ENCODE measurements at places on chromosomes 1 and 21.
A peak's percentile ranks its signal among the peaks of the same experiment; 100 is the strongest.

- no peak for DNase-seq
Measured at GRCh38 chr1:200794506-200795065, 55.9 kb downstream of the CAMSAP2 start.

DNA sequence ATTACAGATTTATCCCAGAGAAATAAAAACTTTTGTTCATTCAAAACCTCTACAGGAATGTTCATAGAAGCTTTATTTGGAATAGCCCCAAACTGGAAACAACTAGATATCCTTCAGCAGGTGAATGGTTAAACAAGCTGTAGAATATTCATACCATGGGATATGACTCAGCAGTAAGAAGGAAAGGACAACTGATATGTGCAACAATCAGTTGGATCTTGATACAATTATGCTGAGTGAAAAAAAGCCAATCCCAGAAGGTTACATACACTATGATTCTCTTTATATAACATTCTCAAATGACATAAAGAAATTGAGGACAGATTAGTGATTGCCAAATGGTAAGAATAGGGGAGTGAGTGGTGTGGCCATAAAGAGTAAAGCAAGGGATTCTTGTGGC lies 376.7 kb downstream of the S1PR1 start:
- no peak for DNase-seq

- DNase-seq = no peak
Measured at GRCh38 chr1:65814752-65815151, 22.1 kb downstream of the PDE4B start.

DNA sequence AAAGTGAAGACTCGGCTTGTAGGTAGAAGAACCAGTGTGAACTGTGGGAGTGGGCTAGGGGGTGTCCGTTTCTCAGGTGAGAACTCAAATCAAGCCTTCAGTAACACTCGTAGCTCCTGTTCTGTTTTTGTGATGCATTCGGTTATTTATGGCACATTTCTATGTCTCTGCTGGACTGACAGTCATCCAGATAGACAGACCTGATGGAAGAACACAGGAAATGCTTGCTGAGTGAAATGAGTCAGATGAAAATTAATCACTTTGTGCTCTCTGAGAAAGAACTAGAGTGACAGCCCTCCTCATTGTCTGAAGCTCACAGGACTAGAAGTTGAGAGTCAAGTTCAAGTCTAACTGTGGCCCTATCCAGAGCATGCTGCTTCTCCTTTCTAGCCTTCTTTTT lies 360.1 kb upstream of the PLXNA2 start:
- no peak for DNase-seq

DNA sequence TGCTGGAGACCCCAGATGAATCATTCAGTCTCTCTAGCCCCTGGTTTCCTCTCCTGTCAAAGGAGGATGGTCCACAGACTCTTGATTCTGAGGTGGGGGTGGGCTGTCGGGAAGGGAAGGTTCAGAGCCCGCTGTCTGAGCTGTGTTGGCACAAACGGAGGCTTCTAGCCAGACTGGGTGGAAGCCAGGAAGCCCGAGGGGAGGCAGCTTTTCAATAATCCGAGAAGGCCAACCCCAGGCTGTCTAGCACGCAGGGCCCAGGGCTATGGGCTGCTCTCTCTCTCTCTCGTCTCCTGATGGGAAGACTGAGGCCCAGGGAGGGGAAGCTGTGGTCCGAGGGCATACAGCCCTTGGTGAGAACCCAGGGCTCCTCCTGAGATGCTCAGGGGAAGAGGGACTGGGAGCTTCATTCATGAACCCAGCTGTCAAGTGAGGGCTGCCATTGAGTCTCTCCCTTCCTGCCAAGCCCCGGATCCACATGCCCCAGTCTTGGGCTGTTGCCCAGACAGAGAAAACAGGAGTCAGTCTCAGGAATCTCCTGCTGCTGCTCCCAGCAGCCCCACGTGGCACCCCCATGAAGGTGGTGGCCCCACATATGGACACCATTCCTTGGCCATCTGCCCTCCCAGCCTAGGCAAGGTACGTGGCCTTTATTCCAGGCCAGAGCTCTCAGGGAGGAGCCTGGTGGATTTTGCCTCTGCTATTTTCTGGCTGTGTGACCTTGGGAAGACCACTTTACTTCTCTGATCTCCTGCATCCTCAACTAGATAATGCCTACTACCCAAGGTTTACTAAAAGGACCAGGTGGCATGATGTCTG lies 44.4 kb downstream of the RAP1GAP start:
- no peak for DNase-seq

DNA sequence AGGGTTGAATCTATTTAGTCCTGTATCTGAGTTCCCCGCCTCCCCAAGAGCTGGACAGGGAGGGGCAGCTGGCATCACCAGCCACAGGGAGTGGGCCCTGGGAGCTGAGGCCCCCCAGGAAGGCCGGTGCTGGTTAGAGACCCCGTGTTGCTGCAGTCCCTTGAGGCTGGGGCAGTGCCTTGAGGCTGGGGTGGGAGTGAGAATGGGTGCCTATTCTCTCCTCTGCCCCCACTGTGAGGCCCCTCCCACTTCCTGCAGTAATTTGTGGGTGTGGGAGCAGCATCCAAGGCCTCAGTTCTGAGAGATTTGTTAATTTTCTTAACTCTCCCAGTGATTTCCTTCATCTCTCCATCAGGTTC lies 2.5 kb upstream of the TRAPPC3 start:
- DNase-seq = peak; percentile 61

DNA sequence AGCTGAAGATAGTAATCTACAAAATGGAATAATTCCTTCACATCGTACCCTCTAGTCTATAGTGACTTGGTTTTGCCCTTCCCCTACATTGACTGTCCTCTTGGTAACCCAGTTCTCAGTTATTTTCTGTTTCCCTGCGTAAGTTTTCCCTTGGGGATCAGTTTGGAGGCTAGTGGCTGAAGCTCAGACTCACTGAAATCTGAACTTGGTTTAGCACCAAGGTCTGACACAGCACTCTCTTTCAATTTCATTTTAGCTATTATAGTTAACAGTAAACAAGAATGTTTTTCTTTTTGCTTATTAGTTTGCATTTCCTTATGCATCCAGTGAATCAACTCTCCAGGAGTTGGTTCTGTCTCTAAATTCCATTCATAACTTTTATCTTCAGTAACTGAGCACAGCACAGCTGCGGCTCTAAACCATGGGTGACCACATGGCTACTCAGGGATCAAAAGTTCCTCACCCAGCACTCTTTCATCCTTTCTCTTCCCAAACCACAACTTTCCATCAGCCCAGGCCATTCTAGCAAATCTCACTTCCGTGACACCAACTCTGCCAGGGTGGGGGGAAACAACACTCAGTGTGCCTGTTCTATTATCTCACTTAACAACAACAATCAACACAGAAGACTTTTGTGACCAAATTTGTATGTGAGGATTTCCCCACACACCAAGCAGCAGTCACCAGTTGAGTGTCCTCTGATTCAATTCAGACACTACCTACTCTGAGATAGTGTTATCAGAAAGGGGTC lies 17.6 kb upstream of the IFI6 start:
- no peak for DNase-seq

- DNase-seq = no peak
Measured at GRCh38 chr1:215477632-215478031, 89.5 kb upstream of the KCTD3 start.

DNA sequence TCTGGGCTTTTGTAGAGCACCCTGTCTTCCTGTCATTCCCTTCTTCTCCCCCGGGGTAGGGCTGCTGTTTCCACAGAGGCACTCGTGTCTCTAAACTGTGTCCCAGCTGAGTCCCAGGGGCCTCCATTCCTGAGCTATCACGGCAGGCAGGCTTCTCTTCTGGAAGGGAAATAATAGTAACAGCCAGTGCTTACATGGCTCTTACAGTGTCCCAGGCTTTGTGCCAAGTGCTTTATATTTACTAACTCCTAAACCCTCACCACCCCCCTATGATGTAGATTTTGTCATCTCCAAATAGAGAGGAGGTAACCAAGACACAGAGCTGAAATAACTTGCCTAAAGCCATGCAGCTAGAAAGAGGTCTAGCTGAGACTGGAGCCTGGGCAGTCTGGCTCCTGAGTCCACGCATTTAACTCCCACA lies 1.4 kb upstream of the CELF3 start:
- no peak for DNase-seq

DNA sequence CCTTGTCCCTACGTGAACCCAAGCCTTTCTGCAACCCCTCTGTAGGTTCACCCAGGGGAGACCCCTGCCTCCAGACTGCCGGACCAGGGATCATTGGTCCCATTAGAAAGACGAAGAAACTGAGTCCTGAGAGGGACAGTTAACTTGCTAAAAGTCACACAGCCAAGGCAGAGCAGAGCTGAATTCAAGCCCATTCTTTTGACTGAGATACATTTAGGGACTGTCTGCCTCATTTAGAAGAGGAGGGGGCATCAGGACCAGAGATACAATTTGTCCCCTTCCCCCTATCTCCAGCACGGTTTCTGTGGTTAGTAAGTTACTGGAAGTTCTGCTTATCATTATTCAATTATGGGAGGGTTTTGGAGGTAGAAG lies 19.1 kb downstream of the KCNQ4 start:
- no peak for DNase-seq

DNA sequence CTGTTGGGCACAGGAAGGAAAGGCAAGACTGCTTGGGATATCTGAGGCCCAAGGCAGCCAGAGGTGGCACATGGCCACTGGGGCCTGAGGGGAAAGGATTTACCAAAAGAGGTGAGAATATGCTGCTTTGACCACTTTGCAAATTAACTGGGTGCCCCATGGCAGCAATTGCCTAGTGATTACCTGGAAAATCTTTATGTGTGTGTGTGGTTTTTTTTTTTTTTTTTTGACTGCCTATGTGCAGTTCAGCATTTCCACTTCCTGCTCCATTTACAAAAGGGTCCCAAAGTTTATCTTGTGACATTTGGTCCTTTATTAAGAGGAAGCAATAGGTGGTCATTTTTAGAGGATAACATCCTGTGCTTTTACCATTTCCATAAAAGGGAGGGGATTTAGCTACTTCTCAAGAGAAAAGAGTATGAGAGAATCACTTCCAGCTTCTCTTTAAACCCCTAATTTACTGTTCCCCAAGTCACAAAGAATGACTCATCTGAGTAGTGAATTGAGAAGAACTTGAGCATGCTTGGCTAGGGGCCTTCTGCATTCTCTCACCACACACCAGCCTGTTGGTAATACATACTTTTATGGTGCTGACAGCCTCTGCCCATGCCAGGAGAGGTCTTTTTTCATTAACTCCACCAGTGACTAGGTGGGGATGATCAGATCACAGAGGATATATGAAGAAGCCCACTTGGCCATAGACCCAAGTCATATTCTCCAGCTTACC lies 52.1 kb downstream of the SYDE2 start:
- DNase-seq = no peak

DNA sequence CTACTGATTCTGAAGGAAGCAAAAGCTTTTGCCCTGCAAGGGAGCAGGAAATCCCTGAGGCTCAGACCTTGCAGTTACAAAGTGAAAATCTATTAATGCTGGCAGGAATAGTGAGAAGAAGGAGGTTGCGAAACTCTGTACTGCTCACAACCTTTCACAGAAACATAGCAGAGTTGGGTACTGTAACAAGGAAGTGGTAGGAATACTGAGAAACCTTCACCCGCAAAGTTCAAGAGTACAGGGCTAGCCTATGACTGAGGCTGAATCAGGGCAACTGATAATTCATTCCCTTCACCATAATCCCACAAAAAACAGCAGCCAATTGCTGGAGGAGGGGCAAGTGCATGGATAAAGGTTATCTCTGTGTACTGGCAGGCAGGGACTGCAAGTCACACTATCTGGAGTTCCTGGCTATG lies 23.9 kb upstream of the KCTD3 start:
- no peak for DNase-seq

DNA sequence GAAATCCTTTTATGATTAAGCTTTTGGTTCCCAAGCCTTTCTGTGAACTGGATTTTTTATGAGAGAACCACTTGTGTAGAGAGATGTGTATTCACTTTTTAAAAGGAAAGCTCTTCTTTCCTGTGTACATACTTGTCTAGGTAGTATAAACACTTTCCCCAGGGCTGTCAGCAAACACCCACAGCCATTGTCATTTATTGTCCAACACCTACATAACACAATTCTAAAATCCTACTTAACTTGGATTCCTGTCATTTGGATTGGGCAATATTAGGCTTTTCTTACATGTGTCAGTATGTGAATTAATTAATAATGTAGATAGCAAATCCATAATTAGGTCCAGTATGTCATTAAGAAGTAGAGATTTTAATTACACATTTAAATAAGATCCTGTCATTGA lies 12.3 kb downstream of the DDX20 start:
- DNase-seq = no peak

GRCh38 chr21:29904359-29905282 lies 35.2 kb downstream of the GRIK1 start:
- no peak for DNase-seq

DNA sequence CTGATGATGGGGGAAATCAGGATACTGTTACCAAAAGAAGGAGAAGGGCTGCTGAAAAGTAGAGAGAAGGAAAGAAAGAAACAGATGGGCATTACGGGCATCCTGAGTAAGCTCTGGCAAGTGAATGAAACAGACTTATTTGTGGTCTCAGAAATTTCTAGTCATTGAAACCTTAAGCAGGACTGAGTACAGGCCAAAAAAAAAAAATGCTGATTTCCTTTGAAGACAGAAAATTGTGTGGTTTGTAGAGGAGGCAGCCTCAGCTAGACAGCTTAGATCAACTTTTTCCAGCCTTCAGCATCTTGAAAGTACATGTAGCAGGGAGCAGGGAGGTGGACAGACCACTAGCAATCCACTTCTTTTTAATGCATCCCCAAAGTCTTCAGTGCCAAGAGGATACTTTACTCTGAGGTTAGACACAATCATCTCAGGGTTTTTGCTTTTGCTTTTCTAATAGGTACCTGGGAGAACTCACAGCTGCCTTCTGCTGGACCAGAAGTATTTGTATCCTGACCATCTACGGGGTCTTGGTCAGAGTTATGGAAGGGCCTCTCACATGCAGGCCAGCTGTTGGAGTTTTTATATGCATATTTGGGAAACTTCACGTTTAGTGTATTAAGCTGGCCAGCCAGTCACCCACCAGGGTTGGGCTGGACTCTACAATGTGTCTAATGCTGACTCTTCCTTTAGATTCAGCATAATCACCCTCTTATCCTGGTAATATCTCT lies 10.6 kb upstream of the CAPZB start:
- DNase-seq = no peak

GRCh38 chr1:244384066-244384465 lies 67.6 kb downstream of the ADSS2 start:
- no peak for DNase-seq

GRCh38 chr1:182847105-182847504 lies 8.0 kb downstream of the DHX9 start:
- no peak for DNase-seq

DNA sequence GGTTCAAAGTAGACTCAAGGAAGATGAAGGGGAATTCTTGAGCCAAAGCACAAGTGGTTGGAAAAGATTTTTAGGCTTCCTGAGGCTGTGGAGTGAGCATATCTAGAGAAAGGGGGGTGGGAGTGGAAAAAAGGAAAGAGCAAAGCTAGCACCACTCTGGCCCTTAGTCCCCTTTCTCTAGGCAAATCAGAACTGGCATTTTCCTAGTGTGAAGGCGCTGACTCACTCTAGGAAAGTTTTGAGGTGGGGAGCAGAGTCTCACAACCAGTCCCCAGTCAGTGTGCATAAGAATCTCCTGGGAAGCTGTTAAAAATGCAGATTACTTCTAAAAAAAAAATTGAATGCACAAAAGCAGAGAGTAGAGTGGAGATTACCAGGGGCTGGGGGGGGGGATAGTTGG lies 3.4 kb upstream of the GPR89B start:
- DNase-seq = no peak

- DNase-seq = no peak
Measured at GRCh38 chr1:119920104-119920968, 24.0 kb upstream of the ADAM30 start.

All from NAMALWA (cell line).